ENCODE measurements at places on chromosomes 7 and 10. TPM values are rescaled to one million over a fixed set of nuclear protein-coding genes. Genes with fewer than 3 reads are reported as not detected.

The ITIH5 gene
- total RNA-seq, result not detected

The CUZD1 gene
- 1.7 TPM for total RNA-seq

DNA sequence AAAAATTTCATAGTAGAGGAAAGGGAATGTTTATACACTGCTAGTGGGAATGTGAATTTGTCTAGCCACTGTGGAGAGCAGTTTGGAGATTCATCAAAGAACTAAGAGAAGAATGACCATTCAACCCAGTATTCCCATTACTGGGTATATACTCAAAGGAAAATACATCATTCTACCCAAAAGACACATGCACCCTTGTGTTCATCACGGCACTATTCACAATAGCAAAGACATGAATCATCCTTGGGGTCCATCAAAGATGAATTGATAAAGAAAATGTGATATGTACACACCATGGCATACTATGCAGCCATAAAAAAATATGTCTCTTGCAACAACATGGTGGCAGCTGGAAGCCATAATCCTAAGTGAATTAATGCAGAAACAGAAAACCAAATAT lies 825.7 kb downstream of the TNS3 start:
- no peaks in the 10 kb centered on the region for H3K27me3 ChIP-seq
- no peaks in the 10 kb centered on the region for H3K36me3 ChIP-seq
- peaks cover 45% of the 10 kb centered on the region for H3K4me1 ChIP-seq
- DNase-seq, result no peak
- no peak overlapping the region for H3K4me3 ChIP-seq

The SEMA3D gene
- 1.4 TPM for total RNA-seq

The ADARB2 gene
- total RNA-seq, result not detected

GRCh38 chr7:128121711-128122530 lies 90.7 kb upstream of the LRRC4 start:
- no peaks in the 10 kb centered on the region for H3K27me3 ChIP-seq
- DNase-seq, result no peak
- no peak overlapping the region for H3K27ac ChIP-seq
- H3K4me1 ChIP-seq, result no peaks in the 10 kb centered on the region
- H3K4me3 ChIP-seq, result no peak overlapping the region

DNA sequence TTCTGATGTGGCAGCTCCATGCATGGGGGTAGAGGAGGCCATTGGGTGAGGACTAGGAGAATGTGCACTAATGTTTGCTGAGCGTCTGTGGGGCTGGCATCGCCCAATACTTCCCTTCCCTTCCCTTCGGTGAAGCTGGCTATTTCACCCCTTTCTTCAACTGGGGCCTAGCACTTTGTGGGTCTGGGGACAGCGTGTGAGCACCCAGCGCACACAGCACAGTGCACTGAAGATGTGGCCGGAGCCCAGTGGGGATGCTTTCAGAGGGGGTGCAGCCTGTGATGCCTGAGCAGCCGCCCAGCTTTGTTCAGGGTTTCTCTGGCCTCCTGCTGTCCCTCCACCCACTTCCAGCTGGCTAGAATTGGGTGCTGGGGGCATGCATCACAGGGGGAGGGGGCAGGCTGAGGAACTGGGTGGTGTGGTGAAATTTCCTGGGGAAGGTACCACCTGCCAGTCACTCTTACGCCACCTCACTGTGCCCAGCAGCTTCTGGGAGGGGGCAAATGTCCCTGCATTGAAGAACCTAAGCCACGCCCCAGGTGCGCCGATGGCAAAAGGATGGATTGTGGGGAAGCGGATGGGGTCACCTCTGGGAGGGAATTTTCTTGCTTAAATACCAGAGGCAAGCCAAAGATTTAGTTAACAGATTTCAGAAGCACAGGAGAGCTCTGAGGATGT lies 45.5 kb downstream of the CLEC2L start:
- H3K27me3 ChIP-seq, result no peaks in the 10 kb centered on the region
- H3K36me3 ChIP-seq, result no peaks in the 10 kb centered on the region
- no peaks in the 10 kb centered on the region for H3K4me1 ChIP-seq
- H3K27ac ChIP-seq, result no peak overlapping the region
- H3K4me3 ChIP-seq, result no peak overlapping the region
- DNase-seq, result no peak

GRCh38 chr7:35831208-35831607 lies 30.4 kb downstream of the SEPTIN7 start:
- no peaks in the 10 kb centered on the region for H3K4me1 ChIP-seq
- no peak for DNase-seq
- 0 out of 2 replicates have a peak, but pooled peaks cover 2% of the 10 kb centered on the region for H3K36me3 ChIP-seq
- H3K4me3 ChIP-seq, result no peak overlapping the region
- no peaks in the 10 kb centered on the region for H3K27me3 ChIP-seq

GRCh38 chr7:37449621-37450020 lies 957 bp upstream of the ELMO1 start:
- no peaks in the 10 kb centered on the region for H3K27me3 ChIP-seq
- no peaks in the 10 kb centered on the region for H3K4me1 ChIP-seq
- no peaks in the 10 kb centered on the region for H3K36me3 ChIP-seq
- no peak overlapping the region for H3K27ac ChIP-seq
- DNase-seq, result no peak

DNA sequence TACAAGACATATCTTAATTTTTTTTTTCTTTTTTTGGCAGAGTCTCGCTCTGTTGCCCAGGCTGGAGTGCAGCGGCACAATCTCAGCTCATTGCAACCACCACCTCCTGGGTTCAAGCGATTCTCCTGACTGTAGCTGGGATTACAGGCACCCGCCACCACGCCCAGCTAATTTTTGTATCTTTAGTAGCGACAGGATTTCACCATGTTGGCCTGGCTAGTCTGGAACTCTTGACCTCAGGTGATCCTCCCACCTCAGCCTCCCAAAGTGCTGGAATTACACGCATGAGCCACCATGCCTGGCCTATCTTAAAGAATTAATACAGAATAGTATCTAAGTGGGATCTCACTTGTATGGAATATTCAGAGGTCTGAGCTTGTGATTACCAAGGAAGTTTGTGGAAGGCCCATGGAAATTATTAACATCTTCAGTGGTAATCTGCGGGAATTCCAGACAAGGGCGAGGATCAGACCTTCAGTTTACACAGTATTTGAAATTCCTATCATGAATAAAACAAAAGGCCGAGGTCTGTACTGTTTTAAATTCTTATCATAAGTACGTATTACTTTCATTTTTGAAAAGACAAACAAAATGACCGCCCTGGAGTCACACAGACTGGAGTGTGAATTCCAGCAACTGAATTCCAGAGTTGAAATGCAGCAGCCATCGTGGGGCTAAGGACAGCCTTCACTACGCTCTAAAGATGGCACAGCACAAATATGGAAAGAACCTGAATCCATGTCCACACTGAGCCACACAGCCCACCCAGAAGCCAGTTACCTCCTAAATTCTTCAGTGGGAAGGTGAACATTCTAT lies 16.7 kb downstream of the GPRIN2 start:
- H3K27ac ChIP-seq, result no peak overlapping the region
- no peaks in the 10 kb centered on the region for H3K27me3 ChIP-seq
- no peaks in the 10 kb centered on the region for H3K4me1 ChIP-seq

The NUDT5 gene
- total RNA-seq, result 101 TPM

The CYP2C19 gene
- not detected for total RNA-seq

DNA sequence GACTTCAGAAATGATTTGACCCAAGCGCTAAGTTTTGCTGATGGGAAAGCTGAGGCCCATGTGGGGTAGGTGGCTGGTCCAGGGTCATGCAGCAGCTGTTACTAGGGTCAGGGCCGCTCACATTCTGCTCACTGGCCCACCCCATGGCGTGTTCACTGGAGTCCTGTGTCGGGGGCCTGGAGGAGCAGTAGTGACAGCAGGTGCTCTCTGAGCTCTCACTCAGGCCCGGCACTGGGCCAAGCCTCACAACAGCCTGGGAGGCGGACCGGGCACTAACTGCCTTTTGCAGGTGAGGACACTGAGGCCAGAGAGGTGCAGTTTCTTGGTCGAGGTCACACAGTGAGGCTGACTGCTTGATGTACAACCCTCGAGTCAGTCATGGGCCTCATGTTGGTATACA lies 82.7 kb downstream of the GLRX3 start:
- H3K36me3 ChIP-seq, result no peaks in the 10 kb centered on the region
- DNase-seq, result no peak
- H3K4me1 ChIP-seq, result no peaks in the 10 kb centered on the region
- H3K27me3 ChIP-seq, result no peaks in the 10 kb centered on the region

Measured in HCT116 (cell line).